ENCODE measurements at places on chromosomes 2 and 18.

GRCh38 chr2:12131975-12132374, 385.5 kb downstream of the LPIN1 start:
- DNase-seq, result no peak

- no peak for DNase-seq
Observed at GRCh38 chr2:201661366-201661765, 18.1 kb upstream of the TMEM237 start.

DNA sequence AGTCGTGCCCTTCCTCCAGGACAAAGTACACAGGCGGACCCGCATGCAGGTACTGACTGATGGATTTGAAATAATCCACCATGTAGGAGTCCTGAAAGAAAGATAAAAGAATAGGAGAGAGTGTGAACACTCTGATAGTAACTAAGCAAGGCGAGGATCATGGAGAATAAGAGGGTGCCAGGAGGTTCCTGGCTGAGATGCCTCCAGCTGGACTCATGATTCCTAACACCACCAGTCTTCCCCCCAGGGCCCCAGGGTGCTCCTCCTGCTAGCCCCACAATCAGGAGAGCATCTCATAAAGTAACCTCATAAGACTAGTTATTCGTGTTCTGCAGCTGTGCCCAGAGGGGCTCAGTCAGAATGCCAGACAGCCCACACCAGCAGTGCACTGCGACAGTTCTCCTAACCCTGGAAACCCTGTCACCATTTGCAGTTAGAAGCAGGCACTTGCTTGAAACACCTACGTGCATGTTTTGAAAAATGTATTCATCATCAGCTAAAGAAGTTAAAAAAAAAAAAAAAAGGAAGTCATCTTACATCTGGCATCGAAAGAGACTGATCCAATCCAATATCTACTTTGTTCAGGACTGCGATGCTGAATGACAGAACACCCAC, 36.7 kb downstream of the RMC1 start:
- DNase-seq, result no peak

DNA sequence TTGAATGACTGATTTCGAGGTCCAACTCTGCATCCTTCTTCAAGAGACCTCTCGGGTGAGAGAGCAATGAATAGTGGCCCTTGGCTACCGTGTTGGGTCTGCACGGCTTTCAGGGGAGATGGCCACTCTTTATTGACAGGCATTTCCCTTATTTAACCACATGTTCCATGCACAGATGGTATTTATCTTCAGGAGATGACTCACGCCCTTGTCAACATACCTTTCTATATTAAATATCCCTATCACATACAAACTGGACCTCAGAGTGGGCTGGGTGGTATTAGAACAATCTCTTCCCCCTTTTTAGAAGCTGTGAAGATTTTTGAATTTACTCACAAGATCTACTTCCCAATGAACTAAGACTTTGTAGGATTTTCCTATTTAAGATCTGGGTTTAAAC, 109.6 kb upstream of the CDC42EP3 start:
- no peak for DNase-seq

- no peak for DNase-seq
Observed at GRCh38 chr2:8138923-8139667, 542.8 kb upstream of the ID2 start.

- DNase-seq, result no peak
Observed at GRCh38 chr18:67232991-67233390, 283.5 kb downstream of the DSEL start.

GRCh38 chr2:158172719-158173118, 71.0 kb downstream of the UPP2 start:
- no peak for DNase-seq

GRCh38 chr18:64119916-64120315, 29.0 kb downstream of the LINC00305 start:
- DNase-seq, result no peak

DNA sequence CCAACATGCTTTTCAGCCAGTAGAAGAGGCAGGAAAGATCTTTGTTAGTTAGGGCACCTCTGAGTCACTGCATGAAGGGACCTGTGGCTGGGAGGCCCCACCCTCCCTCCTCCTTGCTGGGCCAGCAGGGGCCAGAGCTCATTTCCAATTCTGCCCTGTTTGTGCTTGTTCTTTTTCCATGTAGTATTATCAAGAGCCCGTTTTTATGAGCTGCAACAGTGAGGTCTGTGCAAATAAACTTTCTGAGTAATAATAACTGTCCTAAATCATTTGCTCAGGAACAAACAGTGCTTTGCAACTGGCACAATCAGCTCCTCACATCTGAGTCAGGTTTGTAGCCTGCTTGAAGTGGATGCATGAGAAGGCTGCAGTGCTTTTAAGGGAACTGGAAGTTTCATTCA, 128.0 kb downstream of the ARL4C start:
- DNase-seq, result no peak

GRCh38 chr2:69491864-69492263, 54.6 kb upstream of the NFU1 start:
- no peak for DNase-seq

GRCh38 chr2:147863835-147864234, 19.0 kb downstream of the ACVR2A start:
- DNase-seq, result no peak

DNA sequence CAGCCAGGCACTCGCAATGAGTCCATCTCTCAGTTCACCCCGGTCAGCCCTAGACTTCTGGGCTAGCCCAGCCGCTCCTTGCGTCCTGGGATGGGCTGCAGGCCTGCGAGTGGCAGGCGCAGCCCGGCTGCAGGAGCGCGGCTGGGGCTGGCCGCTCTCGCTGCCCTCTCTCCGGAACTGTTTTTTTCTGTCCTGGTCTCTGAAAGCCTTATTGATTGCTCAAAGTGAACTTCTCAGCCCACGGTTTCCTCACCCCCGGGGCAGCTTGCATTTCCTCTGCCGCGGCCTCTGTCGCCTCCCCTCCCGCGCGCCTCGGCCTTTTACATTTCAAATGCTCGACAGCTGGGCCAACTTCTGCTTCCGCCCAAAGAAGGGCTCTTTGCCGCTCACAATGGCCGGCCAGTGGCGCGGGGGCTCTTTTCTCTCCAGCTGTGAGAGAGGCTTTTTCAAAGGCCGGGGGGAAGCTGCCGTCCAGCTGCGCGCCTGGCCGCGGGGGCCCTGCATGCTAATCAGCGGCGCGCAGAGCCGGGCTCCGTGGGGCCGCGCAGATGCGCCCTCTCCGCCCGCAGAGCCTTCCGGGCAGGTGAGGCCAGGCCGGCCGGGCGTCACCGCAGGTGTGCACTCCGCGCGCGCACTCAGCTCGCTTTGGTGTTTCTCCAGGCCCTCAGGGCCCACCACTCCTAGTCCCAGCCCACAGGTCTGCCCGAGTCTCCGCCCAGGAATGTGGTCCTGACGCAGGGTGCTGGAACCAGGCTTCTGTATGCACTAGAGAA, 513.8 kb downstream of the RNF144A start:
- peak; percentile 79 for DNase-seq

GRCh38 chr2:205959521-205959920, 126.5 kb downstream of the INO80D start:
- no peak for DNase-seq

DNA sequence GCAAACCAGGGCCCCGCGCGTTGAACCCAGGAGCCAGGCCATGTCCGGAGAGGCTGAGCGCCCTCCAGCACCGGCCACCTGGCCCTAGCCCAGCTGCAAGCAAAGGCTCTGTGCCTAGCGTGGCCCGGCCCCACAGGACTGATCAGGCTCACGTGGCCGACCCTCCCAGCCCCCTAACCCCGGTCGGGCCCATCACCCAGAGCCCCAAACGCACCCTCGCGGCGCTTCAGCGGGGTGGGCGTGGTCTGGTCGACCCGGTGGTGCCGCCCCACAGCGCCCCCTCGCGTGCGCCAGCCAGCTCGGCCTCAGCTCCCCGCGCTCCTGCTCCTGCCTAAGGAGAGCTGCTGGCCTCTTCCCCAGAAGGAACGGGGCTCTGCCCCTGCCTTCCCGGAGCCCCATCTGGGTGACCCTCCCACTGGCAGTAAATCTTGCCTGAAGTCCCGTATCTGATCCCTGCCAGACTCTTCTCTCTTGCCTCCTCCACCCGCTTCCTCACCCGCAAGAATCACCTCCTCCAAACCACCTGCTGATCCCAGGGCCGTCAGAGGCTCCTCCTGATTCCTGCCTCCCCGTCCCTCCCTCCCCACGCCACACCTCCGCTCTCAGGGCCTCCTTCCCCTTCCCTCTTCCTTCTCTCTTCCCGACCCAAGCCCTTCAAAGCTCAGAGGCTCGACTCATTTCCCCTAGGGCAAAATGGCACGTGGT, 12.3 kb upstream of the TEX51 start:
- peak; percentile 91 for DNase-seq

GRCh38 chr2:61816480-61817355, 37.1 kb downstream of the FAM161A start:
- no peak for DNase-seq

GRCh38 chr2:70714141-70714905, 53.7 kb downstream of the ADD2 start:
- DNase-seq, result peak; percentile 37

GRCh38 chr2:168814046-168814445, 11.6 kb downstream of the NOSTRIN start:
- DNase-seq, result no peak

GRCh38 chr18:74796841-74797576, 199.3 kb downstream of the ZNF407 start:
- DNase-seq, result no peak

- DNase-seq, result no peak
Observed at GRCh38 chr2:10536569-10537133, 88.5 kb upstream of the ODC1 start.

- no peak for DNase-seq
Observed at GRCh38 chr2:149651229-149651628, 63.7 kb upstream of the MMADHC start.

DNA sequence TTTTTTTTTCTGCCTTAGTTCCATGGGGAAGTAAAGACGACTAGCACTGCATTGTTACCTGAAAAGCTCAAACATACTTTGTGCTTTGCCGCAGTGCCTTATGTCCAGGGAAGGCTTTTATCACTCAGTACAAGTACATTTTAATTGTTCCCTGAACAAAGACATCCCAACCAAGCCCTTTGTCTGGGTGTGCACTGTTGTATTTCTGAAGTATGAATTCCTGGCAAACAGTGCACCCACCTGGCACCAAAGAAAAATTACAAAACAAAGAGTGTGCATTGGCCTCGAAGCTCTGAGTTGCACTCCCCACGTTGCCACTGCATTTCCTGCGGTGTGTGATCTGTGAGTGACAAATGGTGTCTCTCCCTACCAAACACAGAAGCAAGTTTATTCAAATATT, 858.5 kb upstream of the PIK3C3 start:
- no peak for DNase-seq

DNA sequence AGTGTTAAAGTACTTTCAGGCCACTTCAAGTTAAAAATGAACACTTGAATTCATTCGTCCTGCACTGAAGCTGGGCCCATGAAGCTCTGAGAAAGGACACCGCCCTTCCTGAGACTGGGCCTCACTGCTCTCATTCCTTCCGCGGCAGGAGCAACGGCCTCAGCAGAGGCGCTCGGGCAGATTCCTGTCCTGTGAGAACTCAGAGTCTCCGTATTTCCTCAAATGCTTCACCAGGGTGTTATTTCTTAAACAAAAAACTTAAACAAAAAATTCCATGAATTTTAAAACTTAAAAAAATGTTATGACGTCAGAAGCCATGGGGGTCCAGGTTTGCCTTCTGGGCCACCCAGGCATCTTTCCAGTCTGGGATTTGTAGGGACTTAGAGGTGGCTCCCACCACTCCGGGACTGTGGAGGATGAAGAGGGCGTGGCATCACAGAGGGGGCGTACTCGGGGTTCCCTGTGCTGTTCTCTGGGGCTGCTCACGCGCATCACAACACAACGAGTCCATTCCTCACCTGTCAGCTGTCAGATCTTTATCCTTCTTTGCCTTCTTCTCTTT, 115.9 kb upstream of the ASB18 start:
- peak; percentile 39 for DNase-seq

GRCh38 chr2:203799908-203800307, 67.7 kb upstream of the CTLA4 start:
- no peak for DNase-seq

GRCh38 chr2:180002198-180002770, 4.8 kb downstream of the CWC22 start:
- no peak for DNase-seq

DNA sequence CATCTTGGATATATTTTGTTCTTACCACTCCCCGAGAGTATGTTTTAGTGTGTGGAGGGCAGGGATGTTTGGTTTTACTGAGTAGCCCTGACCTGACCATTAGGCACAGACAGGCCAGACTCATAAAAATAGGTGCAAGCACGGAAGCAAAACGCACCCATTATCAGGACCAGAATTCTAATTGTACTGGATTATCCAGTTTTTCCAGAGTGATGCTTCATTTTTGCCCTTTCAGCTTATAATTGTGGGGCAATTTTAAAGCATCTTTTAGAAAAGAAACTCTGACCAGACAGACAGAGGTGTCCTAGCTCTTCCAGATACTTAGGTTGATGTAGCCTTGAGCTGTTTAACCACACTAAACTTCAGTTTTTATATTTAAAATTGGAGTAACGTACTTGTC, 4.4 kb downstream of the NCOA1 start:
- no peak for DNase-seq

GRCh38 chr2:215799194-215799593, 214.2 kb downstream of the MREG start:
- no peak for DNase-seq

- no peak for DNase-seq
Observed at GRCh38 chr2:234293973-234294372, 202.9 kb downstream of the ARL4C start.

DNA sequence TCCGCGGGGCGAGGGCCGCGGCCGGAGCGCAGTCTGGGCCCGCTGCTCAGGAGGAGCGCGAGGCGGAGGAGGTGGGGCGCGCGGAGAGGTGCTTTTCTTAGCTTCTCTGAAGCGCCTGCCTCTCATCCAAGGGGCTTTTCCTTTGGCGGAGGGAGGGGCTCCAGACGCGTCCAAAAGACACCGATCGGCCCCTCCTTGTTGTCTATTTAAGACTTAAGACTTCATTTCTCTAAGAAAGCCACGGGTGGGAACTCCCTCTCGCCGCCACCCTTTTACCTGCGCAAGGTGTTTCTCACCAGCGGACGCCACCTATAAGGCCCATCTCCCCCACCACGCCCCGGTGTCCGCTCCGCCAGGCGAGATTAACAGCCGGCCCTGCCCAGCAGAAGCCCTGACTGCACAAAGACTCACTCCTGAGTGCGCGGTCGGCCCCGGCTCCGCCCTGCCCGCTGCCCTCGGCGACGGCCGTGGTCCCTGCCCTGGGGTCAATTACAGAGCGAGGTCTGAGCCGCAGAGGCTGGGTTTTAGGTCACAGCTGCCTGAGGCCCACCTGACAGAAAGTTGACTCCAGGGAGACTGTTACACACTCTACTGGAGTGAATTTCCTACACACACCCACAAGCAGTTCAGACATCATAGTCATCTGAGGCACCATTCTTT, at the start of gene DSC2:
DSC2 (minus strand) TSS at position 397 of the 660 bp plus-strand sequence. CDS start 450 bp downstream, outside the sequence.
- DNase-seq, result peak; percentile 87
